ENCODE measurements at places on chromosomes 7 and 10. TPM values are rescaled to one million over a fixed set of nuclear protein-coding genes. Genes with fewer than 3 reads are reported as not detected.

The MRPS17 gene
- 40.3 TPM for total RNA-seq

The TBXAS1 gene
- total RNA-seq: 3.2 TPM

The TSPAN12 gene
- total RNA-seq: 123 TPM

The SAP25 gene
- total RNA-seq: 0.30 TPM

The HACD1 gene
- 8.7 TPM for total RNA-seq

The TMEM184A gene
- total RNA-seq: not detected

The ASAH2 gene
- total RNA-seq: 1.7 TPM

The CHAT gene
- total RNA-seq: not detected

The WASHC2C gene
- total RNA-seq: 11.9 TPM

The RADIL gene
- 0.12 TPM for total RNA-seq

The CACNA2D1 gene
- total RNA-seq: 16.7 TPM

The TMEM213 gene
- not detected for total RNA-seq

The SEC24C gene
- 92.2 TPM for total RNA-seq
